T-helper 2 cell treated with Interferon-gamma antibody and Interleukin-4, amounts not matched to agents 100 ng/mL and 5 ng/mL, for 36 hours (primary cell): ENCODE measurements at places on chromosomes 6 and 20. TPM values are rescaled to one million over a fixed set of nuclear protein-coding genes. Genes with fewer than 3 reads are reported as not detected.

FLRT3 gene
- not detected in 2 replicates for total RNA-seq

DPPA5 gene
- not detected in 2 replicates for total RNA-seq

NRSN1 gene
- not detected in 2 replicates for total RNA-seq

SLC13A3 gene
- not detected in 2 replicates for total RNA-seq
